ENCODE measurements at places on chromosomes 3 and 15.

DNA sequence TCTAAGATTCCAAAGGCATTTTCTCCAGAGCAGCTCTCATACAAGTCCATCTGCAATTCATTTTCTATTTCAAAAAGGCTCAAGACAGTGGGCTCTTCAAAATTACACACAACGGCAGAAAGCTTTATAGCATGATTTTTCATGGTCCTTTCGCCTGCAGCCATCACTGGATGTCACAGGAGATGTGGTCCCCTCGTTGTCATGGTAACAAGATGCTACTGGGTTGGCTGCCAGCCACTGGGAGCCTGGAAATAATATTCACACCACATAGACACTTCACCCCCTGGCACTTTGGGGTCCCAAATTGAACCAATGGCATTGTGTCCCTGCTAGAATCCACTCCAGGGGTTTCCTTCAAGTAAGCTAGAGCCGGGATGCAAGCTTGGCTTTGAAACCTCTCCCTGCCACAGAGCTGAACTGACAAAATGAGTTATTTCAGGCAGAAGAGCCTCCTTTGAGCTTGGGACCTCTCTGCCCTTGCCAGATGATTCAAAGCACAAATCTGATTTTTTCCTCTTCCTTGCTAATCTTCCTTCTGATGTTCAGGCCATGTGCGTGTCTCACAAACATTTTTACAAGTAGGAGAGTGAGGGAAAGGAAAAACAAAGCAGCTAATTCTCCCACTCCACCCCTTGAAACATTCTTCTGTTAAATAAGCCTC lies 512.6 kb upstream of the ADAMTS9 start:
- DNase-seq = no peak

DNA sequence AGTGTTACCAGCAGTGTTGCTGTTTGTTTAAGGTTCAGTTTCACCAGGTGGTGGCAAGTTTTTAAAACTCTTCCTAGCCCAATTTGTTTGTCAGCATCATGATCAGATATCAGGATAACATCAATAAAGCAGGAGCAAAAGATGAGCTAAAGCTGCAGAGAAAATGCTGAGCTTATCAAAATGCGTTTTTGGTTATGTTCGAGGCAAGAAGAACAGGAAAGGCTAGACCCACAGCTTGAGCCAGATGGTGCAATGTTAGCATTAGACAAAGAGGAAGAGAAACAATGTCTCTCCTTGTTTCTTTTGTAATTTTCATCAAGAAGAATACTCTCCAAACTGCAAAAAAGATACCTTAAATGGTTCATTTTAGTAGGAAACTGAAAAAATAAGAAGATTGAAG lies 66.2 kb downstream of the THRB start:
- no peak for DNase-seq

DNA sequence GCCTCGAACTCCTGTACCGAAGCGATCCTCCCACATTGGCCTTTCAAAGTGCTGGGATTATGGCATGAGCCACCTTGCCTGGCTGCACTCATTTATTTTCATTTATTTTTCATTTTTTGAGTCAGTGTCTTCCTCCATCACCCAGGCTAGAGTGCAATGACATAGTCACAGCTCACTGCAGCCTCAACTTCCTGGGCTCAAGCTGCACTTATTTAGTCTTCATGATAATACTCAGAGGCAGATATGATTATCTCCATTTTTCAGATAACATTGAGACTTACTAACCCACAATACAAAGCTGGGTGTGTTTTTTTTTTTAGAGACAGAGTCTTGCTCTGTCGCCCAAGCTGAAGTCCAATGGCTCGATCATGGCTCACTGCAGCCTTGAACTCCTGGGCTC lies 10.0 kb downstream of the PRKCI start:
- no peak for DNase-seq

DNA sequence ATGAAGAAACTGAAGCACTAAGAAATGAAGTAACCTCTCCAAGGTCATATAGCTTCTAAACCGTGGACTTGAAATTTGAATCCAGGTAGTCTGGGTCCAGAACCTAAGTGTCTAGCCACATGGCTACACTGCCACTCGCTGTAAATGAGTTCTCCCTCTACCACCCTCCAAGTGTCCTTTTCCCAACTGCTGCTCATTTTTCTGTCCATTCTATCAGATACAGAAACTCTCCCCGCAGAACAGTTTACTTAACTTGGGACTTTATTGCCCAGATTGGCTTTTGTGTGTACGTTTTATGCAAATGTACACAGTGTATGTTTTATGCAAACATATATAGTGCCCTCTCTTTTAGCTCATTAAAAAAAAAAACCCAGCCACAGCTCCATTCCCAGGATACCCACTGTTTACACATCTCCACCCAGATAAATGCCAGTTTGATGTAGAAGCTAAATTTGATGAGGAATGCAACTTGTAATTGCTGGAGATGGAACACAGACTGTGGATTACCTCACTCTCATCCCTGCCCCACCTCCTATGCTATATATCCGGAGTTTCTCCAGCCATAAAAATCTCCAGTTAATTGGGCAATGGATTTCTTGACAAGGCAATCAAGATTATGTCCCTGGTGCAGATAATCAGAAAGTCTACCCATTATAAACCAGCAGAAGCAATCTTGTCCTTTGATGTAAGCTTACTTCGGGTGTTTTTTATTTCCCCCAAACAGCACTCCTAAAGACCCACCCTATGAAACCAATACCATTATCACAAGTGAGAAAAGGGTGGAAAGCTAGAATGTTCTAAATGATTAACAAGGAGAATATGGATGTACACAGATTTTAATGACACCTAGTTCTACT lies 42.0 kb downstream of the THBS1 start:
- no peak for DNase-seq
